ENCODE measurements at places on chromosomes 7 and 10.

DNA sequence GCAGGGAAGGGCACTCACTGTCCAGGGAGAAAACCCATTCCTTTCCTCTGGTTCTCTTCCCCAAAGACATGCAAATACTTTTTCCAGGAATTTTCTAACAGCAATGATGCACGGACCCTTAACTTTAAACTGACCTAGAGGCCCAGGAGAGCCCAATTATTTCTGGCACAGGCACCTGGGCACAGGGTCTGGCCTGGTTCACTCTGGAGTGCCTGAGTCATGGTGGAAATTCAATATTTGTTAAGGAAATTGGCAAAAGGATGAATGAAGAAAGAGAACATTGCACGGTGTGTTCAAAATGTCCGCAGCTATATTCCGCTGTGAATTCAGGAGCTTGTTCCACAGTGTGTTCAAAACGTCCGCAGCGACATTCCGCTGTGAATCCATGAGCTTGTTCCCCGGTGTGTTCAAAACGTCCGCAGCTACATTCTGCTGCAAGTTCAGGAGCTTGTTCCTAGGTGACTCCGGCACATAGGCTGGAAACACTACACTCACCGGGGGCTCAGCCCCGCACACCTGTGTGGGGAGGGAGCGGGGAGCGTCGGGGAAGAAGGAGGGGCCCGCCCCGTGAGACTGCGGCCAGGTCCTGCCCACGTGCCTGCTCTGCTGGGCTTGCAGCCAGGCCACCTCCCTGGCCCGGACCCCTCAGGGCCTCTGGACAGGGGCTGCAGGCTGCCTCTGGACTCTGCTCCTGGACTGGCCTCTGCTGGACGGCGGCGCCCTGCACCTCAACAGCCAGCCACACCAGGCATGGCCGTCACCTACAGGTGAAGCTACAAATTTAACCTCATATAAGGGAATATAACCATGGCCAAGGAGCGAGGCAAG lies 72.0 kb upstream of the FAM20C start:
- DNase-seq, result no peak

DNA sequence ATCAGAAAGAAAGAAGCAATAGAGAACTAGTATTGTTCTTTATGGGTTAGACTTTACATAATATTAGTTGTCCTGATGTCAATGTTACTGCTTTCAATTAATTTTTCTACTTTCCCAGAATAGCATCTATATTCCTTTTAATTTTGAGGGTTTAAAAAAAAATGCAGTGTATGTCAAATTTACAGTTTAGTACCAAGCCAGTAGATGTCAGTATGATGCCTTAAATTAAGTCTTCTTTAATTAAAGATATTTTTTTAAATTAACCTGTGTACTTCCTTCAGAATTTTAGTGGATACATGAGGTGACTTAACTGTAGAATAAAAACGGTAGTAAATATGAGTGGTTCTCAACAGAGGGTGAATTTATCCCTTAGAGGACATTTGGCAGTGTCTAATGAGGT lies 35.2 kb upstream of the STOX1 start:
- no peak for DNase-seq

GRCh38 chr10:59985639-59986038 lies 79.3 kb upstream of the CCDC6 start:
- DNase-seq, result no peak

DNA sequence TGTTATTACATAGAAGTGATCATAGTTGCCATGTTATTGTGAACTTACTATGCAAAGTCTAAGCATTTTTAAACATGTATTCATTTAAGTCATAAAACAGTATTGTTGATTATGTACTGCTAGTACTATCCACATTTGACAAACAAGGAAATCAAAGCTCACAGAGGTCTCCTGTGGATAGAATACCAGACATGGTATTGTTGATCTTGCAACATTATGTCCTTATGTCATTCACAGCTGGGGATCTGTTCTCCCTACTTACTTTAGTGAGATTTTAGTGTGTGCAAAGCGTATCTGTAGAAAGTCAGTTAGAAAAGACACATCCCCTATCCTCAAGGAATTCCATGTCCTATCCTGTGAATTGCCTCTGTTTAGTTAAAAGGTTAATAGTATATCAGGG lies 106.1 kb downstream of the SND1 start:
- DNase-seq, result no peak

DNA sequence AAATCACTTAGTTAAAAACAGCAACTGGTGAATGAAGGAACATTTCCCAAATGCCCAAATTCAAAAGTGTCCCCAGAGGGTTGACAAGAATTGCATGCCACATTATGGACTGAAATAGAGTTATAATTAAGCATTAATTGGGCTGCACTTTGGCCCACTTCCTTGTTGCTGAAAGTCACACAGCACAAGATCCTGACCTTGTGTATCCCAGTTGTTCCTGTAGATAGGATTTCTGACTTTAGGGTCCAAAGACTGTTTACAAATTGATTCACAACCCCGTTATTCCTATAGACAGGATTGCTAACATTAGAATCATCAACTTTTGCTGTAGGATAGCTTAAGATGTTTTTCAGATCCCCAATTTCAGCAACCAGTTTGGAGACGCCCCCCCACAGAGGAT lies 31.5 kb upstream of the NPFFR1 start:
- DNase-seq, result no peak

DNA sequence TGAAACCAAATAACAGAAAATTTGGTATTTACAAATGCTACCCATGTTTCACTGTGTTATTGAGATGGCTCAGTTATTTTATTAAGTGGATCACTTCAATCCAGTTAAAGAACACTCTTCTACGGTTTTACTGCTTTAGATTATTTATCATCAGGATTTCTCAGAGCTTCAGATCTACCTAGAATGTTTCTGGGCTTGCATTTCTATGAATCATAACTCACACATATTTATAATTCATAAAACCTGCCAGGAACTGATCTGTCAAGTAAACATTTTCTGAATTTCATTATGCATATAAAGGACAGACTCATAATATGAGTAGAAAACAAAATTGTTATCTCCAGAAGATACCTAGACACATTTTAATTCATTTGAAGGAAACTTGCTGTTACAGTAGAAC lies 1172.3 kb upstream of the LRRTM3 start:
- DNase-seq, result no peak

DNA sequence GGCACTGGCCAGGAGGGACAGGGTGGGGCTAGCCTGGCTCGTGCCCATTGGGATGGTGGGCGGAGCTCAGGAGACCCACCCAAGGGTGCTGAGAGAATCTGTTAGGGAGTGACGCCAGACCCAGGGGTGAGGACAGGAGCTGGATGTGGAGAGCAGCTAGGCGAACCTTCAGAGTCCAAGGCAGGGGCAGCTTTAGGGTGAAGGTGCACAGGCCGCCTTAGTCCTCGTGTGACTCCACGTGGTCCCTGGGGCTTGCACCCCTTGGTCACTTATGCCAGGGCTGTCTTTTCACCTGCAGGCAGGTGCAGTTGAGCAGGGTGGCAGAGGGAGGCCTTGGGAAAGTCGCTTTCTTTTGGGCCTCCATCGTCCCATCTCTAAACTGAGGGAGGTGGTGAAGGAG lies 4.3 kb downstream of the RAMP3 start:
- DNase-seq, result no peak

- DNase-seq, result no peak
These were observed 38.6 kb downstream of the NRP1 start for GRCh38 chr10:33295851-33296250.
